Pancreas (tissue), 10 donors: ENCODE measurements at places on chromosomes 13 and 19. TPM values are rescaled to one million over a fixed set of nuclear protein-coding genes. Genes with fewer than 3 reads are reported as not detected.
A peak's percentile ranks its signal among the peaks of the same experiment; 100 is the strongest.

DNA sequence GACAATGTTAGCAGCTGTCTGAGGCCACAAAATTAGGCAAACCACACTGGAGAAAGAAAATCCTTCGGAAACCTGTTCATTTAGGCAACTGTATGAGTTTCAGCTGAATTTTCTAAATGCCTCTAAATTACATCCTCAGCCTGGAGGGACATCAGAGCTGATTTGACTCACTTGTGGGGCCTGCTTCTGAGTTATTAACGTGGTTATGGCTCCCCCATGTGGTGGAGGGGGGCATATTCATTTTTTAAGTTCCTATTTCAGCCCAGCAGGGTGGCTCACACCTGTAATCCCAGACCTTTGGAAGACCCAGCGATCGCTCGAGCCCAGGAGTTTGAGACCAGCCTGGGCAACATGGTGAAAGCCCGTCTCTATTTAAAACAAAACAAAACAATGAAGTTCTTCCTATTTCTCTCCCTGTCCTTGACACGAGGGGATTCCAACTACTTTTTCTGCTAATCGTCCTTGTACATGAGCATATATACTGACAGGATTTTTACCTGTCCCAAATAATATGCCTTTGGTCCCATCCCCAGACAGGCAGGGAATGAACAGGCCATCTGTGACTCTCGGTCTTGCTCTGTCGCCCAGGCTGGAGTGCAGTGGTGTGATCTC is 31.5 kb upstream of the HIF3A start:
- no peaks in the 10 kb centered on the region for H3K4me1 ChIP-seq
- peak; percentile 77 for DNase-seq
- H3K27ac ChIP-seq = no peak overlapping the region
- H3K27me3 ChIP-seq = peaks cover 4% of the 10 kb centered on the region
- no peaks in the 10 kb centered on the region for H3K36me3 ChIP-seq

The STAP2 gene
- total RNA-seq = 17.4 TPM

The SLC15A1 gene
- total RNA-seq = 4.6 TPM

- H3K36me3 ChIP-seq = no peaks in the 10 kb centered on the region
- peak; percentile 56 for DNase-seq
- no peak overlapping the region for H3K27ac ChIP-seq
- no peak overlapping the region for H3K4me3 ChIP-seq
Measured at GRCh38 chr13:114087430-114087829, 45.0 kb downstream of the RASA3 start.

GRCh38 chr13:95457294-95457693 is 95.2 kb upstream of the CLDN10 start:
- no peak for DNase-seq
- no peaks in the 10 kb centered on the region for H3K36me3 ChIP-seq
- no peaks in the 10 kb centered on the region for H3K4me1 ChIP-seq

- H3K4me3 ChIP-seq = no peak overlapping the region
- peak overlapping the region; percentile 28 for H3K27ac ChIP-seq
- peak; percentile 62 for DNase-seq
- H3K27me3 ChIP-seq = no peaks in the 10 kb centered on the region
Measured at GRCh38 chr19:38250821-38251563, 5.2 kb downstream of the PPP1R14A start.

DNA sequence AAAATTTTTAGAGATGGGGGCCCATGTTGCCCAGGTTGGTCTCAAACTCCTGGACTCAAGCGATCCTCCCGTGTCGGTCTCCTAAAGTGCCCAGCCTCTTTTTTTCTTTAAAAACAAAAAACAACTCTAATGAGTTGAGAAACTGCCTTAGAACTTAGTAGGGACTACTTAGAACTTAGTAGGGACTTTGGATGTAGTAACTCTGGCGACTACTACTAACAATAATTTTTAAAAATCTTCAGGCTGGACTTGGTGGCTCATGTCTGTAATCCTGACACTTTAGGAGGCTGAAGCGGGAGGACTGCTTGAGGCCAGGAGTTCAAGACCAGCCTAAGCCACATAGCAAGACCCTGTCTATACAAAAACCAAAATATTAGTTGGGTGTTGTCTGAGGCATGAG is 515 bp upstream of the C19orf67 start:
- H3K4me3 ChIP-seq = no peak overlapping the region
- H3K27me3 ChIP-seq = no peaks in the 10 kb centered on the region
- H3K36me3 ChIP-seq = no peaks in the 10 kb centered on the region
- peaks cover 11% of the 10 kb centered on the region for H3K4me1 ChIP-seq

The KLC3 gene
- total RNA-seq = 2.4 TPM

The IZUMO2 gene
- total RNA-seq = not detected

DNA sequence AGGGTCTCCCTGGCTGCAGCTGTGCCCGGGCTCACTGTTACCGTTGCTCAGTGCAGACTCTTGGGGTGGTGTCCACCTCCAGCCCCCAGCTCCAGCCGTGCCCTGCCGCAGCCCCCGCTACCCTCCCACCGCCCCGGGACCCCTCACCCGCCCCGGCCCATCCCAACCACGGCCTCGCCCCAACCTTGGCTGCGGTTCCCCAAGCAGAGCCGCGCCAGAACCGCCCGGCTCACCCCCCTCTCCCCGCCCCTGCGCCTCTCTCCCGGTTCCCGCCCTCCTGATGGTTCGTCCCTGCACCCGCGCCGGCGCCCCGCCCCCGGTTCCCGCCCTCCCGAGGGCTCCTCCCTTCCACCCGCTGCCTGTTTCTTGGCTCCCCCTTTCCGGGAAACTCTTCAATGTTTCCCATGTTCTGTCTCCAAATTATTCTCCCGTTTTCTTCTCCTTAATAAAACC is 40.3 kb downstream of the ANKRD10 start:
- peak; percentile 80 for DNase-seq
- H3K36me3 ChIP-seq = no peaks in the 10 kb centered on the region
- no peak overlapping the region for H3K4me3 ChIP-seq
- H3K27ac ChIP-seq = no peak overlapping the region

DNA sequence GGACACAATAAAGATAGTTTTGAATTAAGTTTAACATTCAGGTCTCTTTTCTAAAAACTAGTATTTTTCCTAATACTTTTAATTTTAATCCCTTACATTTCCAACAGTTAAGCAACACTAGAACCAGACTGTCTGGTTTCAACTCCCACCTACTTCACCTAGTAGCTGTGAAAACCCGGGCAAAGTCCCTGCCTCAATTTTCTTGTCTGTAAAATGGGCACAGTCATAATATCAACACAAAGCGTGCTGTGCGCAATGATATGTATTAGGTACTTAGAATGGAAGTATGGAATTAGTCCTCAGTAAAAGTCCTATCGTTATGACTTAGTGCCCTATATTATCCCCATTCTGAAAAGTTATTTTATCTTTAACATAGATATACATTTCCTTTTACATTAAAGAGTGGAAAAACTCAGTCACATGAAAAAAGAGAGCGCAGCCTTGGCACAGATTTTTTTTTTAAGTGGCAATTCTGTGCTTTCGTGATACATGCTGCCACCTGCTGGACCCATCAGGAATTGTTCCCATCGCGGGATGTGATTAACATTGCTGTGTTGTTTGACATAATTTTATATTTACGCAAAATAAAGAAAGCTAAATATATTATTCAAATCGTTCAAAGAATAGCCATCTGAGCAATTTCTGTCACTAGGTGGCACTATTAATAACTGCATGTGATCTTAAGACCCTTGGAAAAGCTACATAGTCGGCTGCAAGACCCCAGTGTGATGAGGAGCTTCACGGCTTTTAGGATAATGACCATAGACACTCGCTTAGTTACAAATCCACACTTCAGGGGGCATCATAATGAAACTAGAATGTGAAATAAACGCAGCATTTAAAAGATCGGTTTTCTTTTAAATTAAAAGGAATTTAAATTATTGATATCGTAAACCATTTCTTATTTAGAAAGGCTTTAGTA is 59.9 kb downstream of the LIG4 start:
- peak; percentile 66 for DNase-seq
- no peak overlapping the region for H3K4me3 ChIP-seq
- no peaks in the 10 kb centered on the region for H3K36me3 ChIP-seq

- peak overlapping the region; percentile 72 for H3K4me3 ChIP-seq
- peak; percentile 13 for DNase-seq
- H3K27me3 ChIP-seq = no peaks in the 10 kb centered on the region
- no peaks in the 10 kb centered on the region for H3K4me1 ChIP-seq
- no peaks in the 10 kb centered on the region for H3K36me3 ChIP-seq
Measured at GRCh38 chr19:52734331-52734892, 432 bp downstream of the ZNF611 start.

The BIVM gene
- 11.2 TPM for total RNA-seq

DNA sequence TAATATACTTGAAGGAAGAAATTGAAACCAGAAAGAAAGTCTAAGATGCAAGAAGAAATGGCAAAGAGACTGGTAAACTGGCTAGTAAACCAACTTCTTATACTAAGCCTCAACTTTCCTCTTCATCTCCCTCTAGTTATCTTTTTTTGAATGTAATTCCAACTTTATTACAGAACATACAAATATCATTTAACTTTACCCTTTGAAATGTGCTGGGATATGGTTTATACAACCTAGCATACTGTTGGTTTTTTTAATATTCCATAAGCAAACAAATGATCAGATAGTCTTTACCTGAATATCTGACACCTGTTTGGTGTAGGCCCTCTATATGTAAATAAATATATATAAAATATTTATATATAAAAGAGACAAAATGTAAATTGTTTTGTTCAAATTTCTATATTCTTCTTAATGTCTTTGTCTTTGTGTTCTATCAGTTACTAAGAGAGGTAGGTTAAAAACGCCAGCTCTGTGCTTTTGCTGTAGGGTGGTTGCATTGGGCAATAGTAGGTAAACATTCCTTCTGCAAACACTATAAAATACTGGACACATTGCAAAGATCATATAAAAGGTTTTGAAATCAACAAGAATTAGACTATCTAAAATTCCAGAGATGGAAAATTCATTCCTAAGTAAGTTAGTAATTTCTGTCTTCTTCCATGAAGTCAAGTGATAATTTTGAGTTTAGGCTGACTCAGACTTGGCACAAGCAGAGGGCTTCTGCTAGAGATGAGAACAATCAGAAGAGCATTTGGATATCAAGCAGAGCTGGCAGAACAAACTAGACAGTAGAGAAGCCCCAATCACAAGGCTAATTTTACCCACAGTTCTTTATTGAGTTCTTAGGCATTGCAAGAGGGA is 383.3 kb downstream of the RFC3 start:
- H3K27me3 ChIP-seq = no peaks in the 10 kb centered on the region
- DNase-seq = no peak
- H3K27ac ChIP-seq = no peak overlapping the region
- H3K4me1 ChIP-seq = no peaks in the 10 kb centered on the region
- no peak overlapping the region for H3K4me3 ChIP-seq

DNA sequence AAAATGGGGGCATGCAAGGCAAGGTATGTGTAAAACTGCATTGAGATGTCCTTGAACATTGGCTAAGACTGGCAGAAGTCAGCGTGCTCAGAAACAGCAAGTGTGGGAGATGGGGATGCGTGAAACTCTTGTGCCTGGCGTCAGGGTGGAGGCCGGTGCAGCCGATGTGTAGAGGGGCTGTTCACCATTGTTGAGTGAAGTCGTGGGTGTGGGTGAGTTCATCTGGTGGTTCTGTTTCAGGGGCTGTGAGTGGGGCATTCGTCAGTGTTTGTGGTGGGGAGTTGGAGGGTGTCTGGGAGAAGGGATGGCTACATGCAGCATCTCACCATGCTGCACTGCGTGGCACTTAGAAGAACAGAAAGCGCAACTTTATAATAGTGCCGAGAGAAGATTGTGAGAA is 11.4 kb upstream of the MIA start:
- H3K4me1 ChIP-seq = no peaks in the 10 kb centered on the region
- no peak overlapping the region for H3K27ac ChIP-seq
- no peak for DNase-seq
- peaks cover 54% of the 10 kb centered on the region for H3K36me3 ChIP-seq
- no peaks in the 10 kb centered on the region for H3K27me3 ChIP-seq

DNA sequence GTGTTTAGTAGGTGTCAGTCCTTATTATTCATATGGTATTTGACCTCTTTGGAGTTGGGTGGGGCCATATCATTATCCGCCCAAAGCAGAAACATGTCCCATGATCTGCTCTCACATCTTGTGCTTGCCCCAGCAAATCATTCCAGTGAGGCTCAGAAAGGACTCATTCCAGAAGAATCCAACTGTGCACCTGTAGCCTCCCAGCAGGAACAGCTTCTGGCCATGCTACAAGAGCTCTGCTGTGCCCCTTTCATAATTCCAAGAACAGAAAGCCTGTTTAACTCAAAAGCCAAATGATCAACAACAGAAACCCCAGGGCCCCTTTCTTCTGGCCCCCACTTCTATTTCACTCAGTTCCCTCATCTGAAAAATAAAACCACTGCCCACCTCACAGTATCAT is 673.1 kb downstream of the DIAPH3 start:
- no peak overlapping the region for H3K4me3 ChIP-seq
- no peak overlapping the region for H3K27ac ChIP-seq
- no peaks in the 10 kb centered on the region for H3K4me1 ChIP-seq
- no peaks in the 10 kb centered on the region for H3K27me3 ChIP-seq
- H3K36me3 ChIP-seq = no peaks in the 10 kb centered on the region

DNA sequence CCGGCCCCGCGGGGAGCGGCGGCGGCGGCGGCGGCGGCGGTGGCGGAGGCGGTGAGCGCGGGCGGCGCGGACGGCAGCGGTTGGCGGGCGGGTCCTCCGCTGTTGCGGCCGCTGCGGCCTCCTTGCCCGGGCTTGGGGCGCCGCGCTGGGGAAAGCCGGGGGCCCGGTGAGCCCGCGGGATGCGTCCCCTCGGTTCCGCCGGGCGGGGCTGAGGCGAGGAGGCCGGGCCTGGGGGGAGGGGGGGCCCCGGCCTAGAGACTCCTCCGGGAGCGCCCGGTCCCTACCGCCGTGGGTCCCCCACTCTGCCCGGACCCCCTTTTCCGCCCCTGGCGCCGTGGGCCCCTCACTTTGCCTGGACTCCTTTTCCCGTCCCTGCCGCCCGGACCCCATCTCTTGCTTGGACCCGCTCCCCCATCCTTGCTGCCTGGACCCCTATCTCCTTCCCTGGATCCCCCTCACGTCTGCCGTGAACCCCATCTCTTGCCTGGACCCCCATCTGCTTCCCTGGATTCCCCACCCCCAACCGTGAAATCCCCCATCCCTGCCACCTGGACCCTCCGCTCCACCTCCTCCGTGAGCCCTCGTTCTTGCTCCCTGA is 28.6 kb upstream of the NDUFS7 start:
- H3K36me3 ChIP-seq = no peaks in the 10 kb centered on the region
- no peaks in the 10 kb centered on the region for H3K27me3 ChIP-seq
- H3K4me1 ChIP-seq = no peaks in the 10 kb centered on the region
- peak overlapping the region; percentile 33 for H3K27ac ChIP-seq
- peak; percentile 82 for DNase-seq

- H3K36me3 ChIP-seq = no peaks in the 10 kb centered on the region
- peaks cover 34% of the 10 kb centered on the region for H3K4me1 ChIP-seq
- DNase-seq = peak; percentile 76
- no peaks in the 10 kb centered on the region for H3K27me3 ChIP-seq
- peak overlapping the region; percentile 51 for H3K27ac ChIP-seq
- H3K4me3 ChIP-seq = no peak overlapping the region
Measured at GRCh38 chr19:8392017-8392591, 1.9 kb downstream of the RAB11B start.

DNA sequence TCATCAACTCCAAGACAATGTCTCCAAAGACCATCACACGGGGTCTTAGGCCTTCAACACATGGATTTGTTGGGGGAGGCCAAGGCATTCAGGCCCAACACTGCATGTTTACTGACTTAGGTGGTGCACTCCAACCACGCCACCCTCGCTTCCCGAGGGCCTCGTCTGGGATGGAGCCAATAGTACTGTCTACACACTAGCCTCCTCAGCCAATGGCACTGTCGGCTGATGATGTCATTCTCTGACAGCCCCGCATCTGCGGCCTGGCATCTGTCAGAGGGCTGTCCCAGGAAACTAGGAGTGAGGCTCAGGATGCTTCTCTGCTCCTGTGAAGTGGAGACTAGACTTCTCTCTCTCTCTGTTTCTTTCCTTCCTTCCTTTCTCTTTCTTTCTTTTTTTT is 96.6 kb downstream of the TEX26 start:
- no peaks in the 10 kb centered on the region for H3K36me3 ChIP-seq
- no peak overlapping the region for H3K27ac ChIP-seq
- H3K4me3 ChIP-seq = no peak overlapping the region
- no peaks in the 10 kb centered on the region for H3K4me1 ChIP-seq
